ENCODE measurements at places on chromosomes 7 and 10.

DNA sequence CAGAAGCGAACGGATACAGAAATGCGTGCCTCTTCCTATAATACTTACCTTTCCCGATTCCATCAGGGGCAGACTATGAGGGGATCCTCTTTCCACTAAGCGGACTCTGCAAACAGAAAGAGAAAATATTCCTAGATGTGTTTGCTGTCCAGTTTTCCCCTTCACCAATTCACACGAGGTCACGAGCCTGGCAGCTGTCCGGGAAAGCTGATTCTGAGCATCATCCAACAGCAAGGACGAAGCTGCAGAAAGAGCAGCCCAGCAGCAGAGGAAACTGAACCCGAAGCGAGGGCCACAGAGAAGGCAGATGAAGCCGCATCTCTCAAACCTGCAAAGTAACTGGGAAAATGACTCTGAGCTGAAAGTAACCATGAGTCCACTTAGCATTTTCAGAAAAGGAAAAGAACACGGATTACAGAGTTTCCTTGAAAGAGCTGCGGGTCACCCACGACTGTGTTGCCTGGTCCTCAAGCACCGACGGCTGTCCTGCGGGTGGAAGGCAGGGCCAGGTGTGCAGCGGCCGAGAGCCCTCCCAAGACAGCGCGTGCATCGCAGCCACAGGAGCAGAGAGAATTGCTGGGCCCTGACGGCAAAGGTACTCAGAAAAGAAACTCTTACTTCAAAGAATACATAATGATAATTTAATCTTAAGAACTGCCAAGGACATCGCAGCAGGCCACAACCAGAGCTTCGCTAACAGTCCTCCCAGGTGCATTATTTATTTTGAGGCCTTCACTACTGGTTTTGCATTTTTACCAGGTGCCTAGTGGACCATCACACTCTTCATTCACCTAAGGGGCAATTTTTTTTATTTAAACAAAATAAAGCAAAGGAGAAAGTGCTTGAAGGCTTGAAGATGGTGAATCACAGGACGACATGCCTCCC, 153.3 kb downstream of the ZMYND11 start:
- no peak for DNase-seq

DNA sequence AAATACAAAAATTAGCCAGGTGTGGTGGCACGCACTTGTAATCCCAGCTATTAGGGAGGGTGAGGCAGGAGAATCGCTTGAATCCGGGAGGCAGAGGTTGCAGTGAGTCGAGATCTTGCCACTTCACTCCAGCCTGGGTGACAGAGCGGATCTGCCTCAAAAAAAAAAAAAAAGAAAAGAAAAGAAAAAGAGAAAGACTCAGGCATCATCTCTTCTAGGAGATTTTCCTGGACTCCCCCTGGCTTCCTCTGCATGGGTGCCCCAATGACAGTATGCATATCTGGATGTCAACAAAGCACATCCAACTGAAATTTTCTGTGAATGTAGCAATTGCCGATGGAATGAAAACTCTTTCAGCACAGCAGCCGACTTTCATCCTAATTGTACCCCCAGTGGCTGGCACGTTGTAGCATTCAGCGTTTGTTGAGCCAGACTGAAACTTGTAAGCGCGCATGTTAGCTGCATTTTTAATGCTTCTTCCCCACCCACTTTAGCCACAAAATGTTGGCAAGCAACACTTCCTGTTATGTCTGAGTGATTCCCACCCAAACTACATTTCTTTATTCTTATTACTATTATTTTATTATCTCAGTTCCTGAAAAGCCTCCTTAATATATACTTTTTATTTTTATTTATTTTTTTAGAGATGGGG, 70.2 kb downstream of the PRTFDC1 start:
- no peak for DNase-seq

- DNase-seq: no peak
These were observed 15.1 kb upstream of the RHOBTB1 start for GRCh38 chr10:60958892-60959601.

DNA sequence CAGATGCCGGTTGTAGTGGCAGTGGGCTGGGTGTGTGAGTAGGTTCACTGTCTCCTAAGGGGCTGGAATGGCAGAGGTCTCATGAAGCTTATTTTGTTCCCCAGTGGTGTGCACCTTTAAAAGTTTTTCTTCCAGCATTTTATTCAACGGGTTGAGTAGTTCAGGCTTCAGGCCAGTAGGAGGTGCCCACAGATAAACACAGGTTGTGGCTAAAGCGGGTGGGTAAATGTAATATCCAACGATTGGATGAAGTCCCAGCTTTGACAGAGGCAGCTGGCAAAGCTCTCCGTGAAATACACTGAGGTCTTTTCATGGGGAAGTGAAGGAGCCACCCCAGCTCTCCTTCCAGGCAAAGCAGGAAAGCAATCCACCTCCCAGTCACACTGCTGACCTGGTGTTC, 339.8 kb upstream of the LRRTM3 start:
- DNase-seq: no peak

DNA sequence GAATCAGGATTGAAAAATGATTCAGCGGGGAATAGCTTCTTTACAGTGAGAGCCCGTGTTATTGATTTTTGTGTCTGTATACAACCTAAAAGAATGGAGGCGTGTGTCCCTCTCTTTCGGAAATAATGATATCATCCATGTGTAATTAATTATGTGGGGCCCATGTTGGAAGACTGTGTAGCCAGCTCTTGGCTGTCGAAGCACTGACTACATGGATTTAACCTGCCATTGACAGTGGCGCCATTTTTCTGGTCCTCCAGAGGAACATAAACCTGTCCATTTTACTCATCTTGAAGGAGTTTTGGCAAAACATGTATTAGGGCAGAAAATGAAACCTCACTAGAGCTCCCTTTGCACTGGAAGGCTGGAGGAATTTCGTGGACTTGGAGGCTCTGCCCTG, 119.6 kb downstream of the ITIH5 start:
- no peak for DNase-seq

GRCh38 chr7:128378637-128379036, 17.1 kb upstream of the PRRT4 start:
- DNase-seq: no peak

DNA sequence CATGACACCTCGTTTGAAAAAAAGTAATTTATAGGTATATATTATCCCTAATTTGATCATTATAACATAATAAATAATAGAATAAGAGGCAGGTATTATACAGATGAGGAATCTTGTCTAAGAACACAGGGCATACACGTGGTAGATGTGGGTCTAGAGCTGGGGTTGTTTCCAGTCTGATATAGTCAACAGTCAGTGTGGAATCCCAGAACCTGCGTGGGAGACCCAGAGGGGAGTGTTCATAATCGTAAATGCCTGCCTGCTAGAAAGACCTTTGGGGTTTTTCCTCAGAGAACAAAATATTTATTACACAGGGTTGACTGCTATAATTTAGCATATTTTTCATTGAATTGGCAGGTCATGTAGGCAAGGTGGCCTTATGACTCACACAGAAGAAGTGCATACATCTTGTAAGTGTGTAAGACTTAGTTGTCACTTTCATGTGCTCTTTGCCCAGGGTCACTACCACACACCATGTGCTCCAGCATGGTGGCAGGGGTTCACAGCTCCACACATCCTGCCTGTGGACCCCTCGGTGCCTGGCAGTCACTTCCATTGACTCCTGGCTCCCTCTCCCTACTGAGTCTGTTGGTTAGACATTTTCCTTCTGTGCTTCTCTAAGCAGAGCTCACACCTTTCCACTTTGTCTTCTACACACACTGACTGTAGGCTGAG, 94.9 kb upstream of the IKZF1 start:
- DNase-seq: no peak

- DNase-seq: no peak
These were observed 710.1 kb upstream of the CELF2 start for GRCh38 chr10:10307551-10307950.

DNA sequence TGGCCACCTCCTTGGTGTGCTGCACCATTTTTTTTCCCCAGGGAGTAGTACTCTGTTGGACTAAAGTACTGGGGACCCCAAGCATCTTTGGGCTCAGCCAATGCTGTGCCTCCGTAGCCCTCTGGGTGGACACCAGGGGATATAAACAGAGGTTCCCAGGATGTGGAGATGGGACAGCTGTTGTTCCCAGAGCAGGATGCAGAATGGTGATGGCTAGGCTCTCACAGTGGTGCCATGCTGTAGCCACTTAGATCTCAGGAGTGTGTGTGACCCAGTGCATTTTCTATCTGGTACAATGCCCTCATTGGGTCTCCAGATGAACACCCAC, 50.9 kb upstream of the SCIN start:
- no peak for DNase-seq

- DNase-seq: no peak
These were observed 101.8 kb downstream of the CABCOCO1 start for GRCh38 chr10:61764486-61764885.
